NCI-H774 (cell line): ENCODE measurements at places on chromosomes 12 and 14.
A peak's percentile ranks its signal among the peaks of the same experiment; 100 is the strongest.

- DNase-seq: no peak
These were observed 145.4 kb upstream of the FKBP4 start for GRCh38 chr12:2649201-2650030.

- DNase-seq: peak; percentile 97
These were observed at the start of gene TMEM263 for GRCh38 chr12:106955377-106956047. Gene TMEM263, plus strand, starts transcription at chr12:106955907. Its CDS starts 11,210 bp downstream, at chr12:106967117.

GRCh38 chr14:38387821-38388220, 131.9 kb upstream of the CLEC14A start:
- DNase-seq: no peak

- no peak for DNase-seq
These were observed 827 bp downstream of the ALDH2 start for GRCh38 chr12:111767362-111768158.

- DNase-seq: no peak
These were observed 211.0 kb upstream of the GARIN6 start for GRCh38 chr12:99436584-99436983.

- no peak for DNase-seq
These were observed 243.2 kb downstream of the SPTSSA start for GRCh38 chr14:34218881-34219280.

DNA sequence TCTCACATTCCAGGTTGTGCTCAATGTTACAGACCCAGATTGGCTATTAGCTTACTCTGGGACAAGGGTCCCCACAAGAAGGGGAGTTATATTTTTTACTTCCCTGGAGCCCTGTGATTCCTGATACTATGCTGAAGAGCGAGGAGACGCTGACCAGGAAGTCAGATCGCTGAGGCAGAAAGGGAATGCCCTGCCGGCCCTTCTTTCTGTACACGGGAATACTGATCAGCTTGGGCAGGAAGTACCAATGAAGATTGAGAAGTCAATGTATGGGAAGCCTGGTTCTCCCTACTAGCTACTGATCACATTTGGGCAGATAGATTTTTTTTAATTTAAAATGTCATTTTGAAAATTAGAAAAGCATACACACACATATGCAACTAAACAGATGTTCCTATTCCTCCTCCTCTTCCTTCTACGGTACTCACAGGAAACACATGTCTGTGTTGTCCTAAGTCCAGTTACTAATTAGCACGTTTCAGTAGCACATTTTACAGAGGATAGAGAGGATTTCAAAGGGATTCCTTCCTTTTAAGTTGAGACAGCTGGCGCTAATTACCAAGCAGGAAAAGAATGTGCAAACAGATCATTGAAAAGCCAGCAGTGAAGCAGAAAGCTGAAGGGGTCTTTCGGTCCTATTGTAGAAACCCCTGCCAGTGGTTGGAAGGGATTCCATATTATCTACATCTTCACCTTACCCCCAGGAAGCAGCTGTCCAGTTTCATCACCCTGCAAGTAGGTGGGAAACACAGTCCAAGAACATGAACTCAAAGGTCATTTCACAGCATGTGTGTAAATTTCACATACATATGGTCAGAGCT, 292.4 kb downstream of the DUSP6 start:
- no peak for DNase-seq

- DNase-seq: no peak
These were observed 23.4 kb upstream of the PRIMA1 start for GRCh38 chr14:93811676-93812075.

- no peak for DNase-seq
These were observed 5.7 kb downstream of the ARPC3 start for GRCh38 chr12:110444455-110444854.

GRCh38 chr12:113860950-113861349, 105.2 kb downstream of the RBM19 start:
- DNase-seq: no peak

GRCh38 chr12:75820071-75820470, 211.5 kb downstream of the PHLDA1 start:
- no peak for DNase-seq

GRCh38 chr12:50676756-50677155, 87.1 kb upstream of the ATF1 start:
- no peak for DNase-seq

DNA sequence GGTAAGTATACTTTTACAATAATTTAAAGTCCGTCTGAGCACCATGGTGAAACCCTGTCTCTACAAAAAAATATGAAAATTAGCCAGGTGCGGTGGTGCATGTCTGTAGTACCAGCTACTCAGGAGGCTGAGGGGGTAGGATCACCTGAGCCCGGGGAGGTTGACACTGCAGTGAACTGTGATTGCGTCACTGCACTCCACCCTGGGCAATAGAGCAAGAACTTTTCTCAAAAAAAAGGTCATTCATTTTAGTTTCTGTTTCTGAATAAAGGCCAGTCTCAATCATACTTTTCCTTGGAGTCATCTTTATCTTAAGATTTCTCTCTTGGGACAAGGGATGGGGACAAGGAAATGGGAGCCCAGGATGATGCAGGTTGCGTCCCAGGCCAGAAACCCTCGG, 12.9 kb downstream of the ANKRD13A start:
- DNase-seq: no peak

DNA sequence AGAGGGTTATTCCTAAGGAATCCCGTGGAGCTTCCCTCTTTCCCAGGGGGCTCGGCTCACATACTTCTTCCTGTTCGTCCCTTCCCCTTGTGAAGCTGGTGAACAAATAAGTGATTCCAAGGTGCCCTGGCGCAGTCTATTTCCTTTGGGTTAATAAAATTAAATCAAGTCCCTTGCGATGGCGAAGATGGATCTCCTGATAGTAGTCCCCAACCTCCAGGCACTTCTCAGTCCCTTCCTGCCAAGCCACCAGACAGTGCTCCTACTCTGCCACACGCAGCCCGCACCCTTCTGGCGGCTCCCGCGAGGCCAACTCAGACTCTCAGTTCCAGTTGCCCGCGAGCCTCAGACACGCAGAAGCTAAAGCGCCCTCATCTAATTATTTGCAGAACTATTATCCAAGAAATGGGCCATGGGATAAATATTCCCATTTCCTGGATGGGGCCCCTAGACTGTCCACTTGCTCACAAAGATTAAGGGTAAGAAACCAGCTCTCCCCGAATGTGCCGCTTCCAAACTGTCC, 2.4 kb upstream of the SIX6 start:
- DNase-seq: no peak
